ENCODE measurements at places on chromosomes 6 and 20.

GRCh38 chr6:138454981-138455706, 44.1 kb downstream of the NHSL1 start:
- DNase-seq: no peak

DNA sequence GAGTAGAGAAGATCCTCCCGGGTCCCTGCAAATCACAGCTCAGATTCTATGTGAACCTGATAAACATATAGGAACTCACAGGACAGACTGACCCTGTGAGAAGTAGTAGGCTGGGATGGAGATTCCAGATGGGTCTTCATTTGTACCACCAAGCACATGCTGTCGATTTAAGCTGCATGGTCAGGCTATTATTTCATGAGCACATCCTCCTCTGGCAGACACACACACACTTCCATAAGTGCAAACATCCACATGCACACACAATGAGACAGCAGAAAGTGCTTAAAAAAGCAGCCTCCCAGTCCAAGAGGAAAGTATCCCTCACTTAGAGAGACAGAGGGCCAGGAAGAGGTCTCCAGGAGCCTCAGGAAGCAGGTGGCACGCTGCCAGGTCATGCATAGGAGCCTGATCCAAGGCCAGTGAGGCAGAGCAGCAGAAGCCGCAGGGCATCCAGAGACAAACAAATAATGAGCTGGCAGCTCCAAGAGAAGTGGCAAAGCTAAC, 131.8 kb downstream of the UNC5CL start:
- no peak for DNase-seq

- no peak for DNase-seq
Observed at GRCh38 chr6:39197922-39198500, 31.3 kb downstream of the KCNK5 start.

DNA sequence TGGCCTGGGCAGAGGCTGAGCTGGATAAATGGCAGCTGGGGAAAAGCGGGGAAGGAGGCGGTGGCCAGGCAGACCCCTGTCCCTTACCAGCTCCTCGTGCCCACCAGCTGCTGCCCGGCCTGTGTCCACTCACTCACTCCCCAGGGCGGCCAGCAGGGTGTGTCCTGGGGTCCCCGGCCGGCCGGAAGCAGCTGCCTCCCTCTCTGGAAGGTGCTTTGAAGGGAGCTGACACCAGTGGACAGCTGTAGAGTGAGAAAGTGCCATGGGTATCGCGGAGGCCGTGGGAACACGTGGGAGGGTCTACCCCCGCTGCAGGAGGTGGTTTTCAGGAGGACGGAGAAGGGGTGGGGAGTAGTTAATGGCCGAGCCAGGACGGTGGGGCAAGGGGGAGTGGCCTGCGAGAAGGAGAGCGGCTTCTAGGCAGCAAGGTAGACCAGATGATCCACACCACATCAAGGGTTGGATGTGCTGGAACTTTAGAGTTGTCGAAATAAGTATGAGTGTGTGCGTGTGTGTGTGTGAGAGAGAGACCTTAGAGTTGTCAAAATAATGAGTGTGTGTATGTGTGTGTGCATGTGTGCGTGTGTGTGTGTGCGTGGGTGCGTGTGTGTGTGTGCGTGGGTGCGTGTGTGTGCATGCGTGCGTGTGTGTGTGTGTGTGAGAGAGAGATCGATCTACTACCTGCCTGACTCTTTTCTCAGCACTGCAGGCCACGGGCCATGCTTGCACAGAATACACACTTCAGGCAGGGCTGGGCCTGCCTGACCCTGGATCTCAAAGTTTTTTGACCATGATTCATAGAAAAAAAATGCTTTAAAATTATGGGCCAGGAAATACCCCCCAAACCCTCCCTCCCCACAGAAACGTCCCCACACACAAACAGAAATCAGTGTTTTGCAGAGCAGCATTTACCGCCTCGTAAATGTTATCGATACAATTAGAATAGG, 43.9 kb downstream of the CDH4 start:
- DNase-seq: no peak

GRCh38 chr6:19181211-19181610, 656.0 kb upstream of the ID4 start:
- DNase-seq: no peak

DNA sequence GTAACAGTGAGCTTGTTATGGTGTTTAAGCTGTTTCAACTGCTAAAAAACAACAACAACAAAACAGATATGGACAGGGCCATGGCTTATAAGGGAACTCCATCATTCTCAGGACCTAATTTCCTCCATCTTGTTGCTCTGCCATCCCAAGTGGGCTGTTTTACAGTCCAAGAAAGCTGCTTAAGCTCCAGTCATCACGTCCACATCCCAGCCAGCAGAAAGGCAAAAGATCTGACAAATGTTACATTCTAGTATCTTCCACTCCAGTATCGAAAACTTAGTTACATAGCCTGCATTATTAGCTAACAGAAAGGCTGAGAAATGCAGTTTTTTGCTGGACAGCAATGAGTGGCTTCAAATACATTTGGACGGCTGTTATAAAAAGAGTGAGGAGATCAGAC, 23.0 kb upstream of the TFAP2A start:
- DNase-seq: no peak

GRCh38 chr6:147787417-147787816, 278.9 kb downstream of the SAMD5 start:
- DNase-seq: no peak

DNA sequence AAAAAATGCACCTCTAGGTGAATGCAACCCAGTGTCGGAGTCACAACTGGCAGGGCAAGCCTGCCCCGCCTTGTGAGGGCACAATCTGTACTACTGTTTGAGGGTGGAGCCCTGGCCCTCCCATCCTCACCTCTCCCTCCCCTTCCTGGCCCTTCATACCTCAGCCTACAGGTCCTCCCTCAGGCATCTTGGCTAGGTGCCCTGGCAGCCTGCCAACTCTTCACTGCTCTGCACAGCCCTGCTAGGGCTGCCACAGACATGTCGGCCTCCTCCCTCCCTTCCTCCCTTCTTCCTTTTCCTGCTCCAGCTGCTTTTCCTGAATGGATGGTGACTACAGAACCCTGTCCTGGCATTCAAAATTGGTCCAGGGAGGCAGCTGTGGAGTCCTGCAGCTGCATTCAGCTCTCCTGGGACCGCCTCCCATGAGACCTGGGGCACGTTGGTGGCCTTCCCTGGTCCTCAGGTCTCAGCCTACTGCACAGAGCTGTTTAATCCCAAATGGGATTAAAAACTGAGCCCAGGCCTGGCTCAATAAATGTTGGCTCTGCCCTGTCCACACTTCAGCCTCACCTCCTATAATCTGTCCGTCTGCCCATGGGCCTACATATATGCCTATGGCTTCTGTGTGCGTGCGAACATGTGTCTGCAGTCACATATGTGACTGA, 52.7 kb downstream of the CDH22 start:
- DNase-seq: no peak

DNA sequence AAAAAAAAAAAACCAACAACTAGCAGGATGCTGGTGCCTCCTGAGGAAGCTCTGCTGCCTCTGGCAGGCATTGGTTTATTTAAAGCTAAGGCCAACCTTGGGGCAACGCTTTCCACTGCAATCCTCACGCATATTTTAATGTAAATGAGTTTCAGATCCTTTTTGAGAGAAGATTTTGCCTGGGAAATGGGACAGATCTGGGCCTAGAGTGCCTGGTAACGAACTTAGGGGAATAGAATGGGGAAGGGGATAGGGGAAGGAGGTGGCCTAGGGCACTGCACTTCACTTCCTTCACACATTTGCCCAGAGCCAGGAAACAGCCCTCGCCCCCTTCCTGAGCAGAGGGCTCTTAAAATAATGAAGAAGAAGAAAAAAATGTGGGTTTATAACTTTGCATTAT, 132.7 kb upstream of the TMEM170B start:
- no peak for DNase-seq

- no peak for DNase-seq
Observed at GRCh38 chr6:150189122-150189521, 46.3 kb downstream of the PPP1R14C start.

DNA sequence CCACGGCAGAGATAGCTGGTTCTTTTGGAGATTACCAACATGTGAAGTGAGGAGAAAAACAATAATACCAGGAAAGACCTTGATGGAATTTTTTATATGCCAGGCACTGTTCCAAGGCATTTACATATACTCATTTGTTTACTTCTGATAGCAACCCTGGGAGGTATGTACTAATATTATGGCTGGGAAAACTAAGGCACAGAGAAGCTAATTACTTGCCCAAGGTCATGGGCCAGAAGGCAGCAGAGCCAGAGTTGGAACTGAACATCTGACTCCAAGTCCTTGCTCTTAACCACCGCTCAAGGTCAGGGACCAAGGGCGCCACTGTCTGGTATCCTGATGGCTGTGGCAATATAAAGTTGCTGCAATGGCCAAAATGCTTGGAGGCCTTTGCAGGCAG, 97.0 kb upstream of the KCNG1 start:
- no peak for DNase-seq

DNA sequence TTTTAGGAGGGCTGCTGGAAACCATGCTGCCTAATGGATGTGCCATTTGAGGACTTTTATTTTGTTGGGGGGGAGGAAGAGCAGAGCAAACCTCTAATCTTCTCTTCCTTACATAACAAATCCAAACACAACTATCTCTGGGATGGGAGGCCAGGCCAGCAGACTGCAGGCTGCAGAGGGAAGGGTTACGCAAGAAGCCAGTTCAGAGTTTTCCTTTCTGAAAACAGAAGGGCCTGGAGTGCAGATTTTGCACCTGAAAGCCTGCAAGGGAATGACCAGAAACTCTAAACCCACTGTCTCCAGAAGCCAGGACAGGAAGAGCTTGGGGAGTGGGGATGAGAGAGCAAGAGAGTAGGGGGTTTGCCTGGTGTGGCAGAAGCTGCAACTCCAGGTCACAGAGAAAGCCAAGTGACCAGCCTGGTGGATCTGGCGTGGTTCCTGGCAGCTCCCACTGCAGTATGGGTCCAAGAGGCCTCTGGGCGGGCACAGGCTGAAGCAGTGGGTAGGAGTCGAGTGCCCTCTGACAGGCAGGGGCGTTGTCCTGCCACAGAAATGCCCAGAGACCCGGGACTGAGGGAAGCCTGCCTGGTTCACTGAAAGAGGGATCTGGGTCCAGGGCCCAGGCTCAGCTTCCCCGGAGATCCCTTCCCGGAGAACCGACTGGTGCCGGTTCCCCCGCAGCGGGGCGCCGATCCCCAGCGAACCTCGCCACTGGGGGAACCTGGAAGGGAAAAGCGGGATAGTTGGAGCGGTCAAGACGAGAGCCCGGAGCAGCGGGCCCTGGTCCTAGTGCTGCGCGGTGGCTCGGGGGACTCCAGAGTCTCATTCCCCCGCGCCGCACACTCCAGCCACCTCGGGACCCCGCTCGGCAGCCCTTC, 6.7 kb downstream of the MAFB start:
- DNase-seq: no peak

DNA sequence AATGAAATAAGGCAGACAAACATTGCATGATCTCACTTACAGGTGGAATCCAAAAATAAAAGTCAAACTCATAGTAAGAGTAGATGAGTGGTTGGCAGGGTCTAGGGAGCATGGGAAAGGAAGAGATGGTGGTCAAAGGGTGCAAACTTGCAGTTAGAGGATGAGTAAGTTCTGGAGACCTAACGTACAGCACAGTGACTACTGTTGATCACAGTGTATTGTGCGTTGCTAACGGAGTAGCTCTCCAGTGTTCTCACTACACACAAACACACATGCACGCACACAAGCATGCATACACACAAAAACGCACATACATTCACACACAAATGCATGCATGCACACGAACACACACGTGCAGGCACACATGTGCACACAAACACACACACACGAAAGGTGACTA, 54.9 kb downstream of the LY86 start:
- no peak for DNase-seq

- DNase-seq: no peak
Observed at GRCh38 chr6:159254186-159254585, 85.0 kb downstream of the FNDC1 start.

GRCh38 chr20:11379257-11380011, 538.3 kb upstream of the BTBD3 start:
- no peak for DNase-seq

GRCh38 chr6:36387440-36388303, at the start of gene ETV7:
Gene ETV7 (minus strand): TSS chr6:36387669. CDS start chr6:36387541, 128 bp downstream.
- DNase-seq: peak; percentile 62

GRCh38 chr20:61821735-61822134, 243.9 kb downstream of the TAF4 start:
- no peak for DNase-seq

GRCh38 chr6:145189836-145190235, 545.5 kb downstream of the EPM2A start:
- no peak for DNase-seq

- no peak for DNase-seq
Observed at GRCh38 chr6:24139639-24140038, 13.6 kb downstream of the NRSN1 start.

DNA sequence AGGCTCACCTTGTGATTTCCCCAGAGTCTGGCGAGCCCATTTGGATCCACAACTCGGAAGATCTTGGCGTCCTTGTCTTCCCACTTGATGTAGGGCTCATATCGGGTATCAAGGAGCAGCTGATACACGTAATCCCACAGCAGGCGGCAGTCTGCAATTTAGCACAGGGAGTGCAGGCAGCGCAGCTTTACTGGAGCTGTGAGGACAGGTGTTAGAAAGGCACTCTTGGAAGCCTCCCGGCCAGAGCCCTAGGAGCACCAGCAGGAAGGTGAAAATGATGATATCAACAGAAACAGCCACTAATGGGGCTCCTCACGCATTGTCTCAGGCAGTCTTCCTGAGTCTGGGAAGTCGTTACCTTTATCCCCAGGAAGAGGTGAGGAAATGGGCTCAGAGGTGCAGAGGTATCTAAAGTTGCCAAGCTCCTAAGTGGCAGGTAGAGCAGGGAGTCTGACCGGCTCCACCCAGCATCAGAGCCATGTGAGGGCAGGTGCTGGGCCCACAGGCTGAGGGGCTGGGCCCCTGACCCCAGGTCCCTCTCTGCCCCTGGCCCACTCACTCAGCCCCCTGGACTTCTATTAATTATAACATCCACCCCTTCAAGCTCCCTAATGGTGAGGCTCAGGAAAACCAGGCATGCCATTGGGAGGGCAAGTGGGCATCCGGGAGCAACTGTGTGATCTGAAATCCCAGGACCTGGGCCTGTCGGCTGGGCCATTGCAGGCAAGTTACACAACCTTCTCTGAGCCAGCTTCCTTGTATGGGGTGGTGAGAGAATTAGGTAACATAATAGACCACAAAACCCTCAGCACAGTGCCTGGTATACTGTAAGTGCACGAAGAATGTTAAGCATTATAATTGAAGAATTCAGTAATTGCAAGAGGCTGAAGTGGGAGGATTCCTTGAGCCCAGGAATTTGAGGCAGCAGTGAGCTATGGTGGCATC, 18.3 kb downstream of the ETV7 start:
- DNase-seq: no peak
